ENCODE measurements at places on chromosomes 11 and 22. TPM values are rescaled to one million over a fixed set of nuclear protein-coding genes. Genes with fewer than 3 reads are reported as not detected.

The GPR83 gene
- total RNA-seq, result 0.28 TPM

The INSC gene
- 0.20 TPM for total RNA-seq

The ARSA gene
- total RNA-seq, result 49.0 TPM

The SCUBE2 gene
- 0.65 TPM for total RNA-seq

DNA sequence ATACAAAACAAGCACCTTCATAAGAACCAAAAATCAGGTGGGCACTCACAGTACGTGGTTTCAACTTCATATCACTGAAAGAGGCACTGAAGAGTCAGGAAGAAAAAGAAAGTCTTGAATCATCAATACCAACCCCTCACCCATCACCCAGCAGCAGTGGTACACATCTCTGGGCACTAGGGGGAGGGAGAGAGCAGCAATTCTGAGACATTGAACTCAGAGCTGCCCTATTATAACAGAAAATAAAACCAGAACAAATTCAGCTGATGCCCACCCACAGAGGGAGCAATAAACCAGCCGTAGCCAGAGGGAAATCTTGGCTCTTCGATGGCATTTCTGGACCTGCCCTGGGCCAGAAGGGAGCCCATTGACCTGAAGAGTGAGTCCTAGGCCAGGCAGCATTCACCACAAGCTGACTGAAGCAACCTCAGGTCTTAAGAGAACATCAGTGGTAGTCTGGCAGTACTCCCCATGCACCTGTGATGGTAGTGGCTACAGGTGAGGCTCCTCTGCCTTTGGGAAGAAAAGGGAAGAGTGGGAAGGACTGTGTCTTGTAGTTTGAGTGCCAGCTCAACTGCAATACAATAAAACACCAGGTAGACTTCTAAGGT lies 42.2 kb upstream of the FAM181B start:
- no peak for DNase-seq

DNA sequence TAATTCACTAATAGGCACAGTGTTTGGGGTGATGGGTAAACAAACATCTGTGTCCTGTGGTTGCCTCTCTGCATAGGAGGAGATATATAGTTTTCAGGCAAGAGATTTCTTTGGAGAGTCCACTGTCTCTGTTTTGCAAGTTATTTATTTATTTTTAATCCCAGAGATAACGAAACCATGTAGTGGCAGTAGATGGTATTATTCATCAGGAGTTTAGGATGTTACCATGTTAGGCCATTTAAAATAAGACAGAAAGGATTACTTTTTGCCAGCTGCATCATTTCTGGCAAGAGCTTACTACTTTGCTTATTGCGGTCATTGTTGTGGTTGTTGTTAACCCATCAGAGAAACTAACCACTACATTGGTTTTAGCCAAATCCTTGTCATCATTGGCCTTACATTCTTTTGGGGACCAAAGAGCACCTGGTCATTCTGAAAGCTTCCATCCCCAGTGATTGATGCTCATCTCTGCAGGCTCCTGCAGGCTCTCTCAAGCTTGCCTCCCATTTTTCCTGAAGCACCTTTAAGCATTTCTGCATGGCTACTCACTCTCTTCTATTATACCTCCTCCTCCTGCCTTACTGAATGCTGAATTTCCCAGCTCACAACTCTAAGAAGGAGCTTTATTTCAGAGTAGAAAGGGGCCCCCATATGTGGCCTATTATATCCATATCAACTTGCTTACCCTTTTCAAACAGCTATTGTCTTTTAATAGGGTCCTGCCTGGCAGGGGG lies 84.4 kb downstream of the CSTPP1 start:
- DNase-seq, result no peak

- peak; percentile 69 for DNase-seq
Measured at GRCh38 chr11:60924110-60924905, at the start of gene TMEM132A. TMEM132A (plus strand) TSS chr11:60924460; CDS start chr11:60924634, 174 bp downstream.

DNA sequence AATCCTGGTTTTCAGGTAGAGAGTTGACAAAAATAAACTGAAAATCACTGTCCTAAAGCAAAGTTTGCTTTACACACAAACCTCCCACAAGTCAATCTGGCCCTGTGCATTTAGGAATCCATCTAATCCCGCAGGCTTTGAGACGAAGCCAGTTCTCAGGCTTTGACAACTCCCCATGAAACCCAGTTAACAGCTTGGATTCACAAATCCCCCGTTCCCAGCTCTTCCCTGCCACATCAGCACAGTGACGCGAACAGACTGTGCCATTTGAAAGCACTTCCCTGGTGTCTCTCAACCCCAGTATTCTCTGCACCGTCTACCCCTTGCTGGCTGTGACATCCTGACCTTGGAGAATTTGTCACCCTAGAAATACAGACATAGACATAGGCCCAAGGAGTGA lies 117.8 kb downstream of the OPCML start:
- no peak for DNase-seq

GRCh38 chr11:109644152-109644551 lies 222.2 kb downstream of the C11orf87 start:
- no peak for DNase-seq

- no peak for DNase-seq
Measured at GRCh38 chr11:16776711-16777612, 38.5 kb downstream of the C11orf58 start.
